ENCODE measurements at places on chromosomes 13 and 19. TPM values are rescaled to one million over a fixed set of nuclear protein-coding genes. Genes with fewer than 3 reads are reported as not detected.

DNA sequence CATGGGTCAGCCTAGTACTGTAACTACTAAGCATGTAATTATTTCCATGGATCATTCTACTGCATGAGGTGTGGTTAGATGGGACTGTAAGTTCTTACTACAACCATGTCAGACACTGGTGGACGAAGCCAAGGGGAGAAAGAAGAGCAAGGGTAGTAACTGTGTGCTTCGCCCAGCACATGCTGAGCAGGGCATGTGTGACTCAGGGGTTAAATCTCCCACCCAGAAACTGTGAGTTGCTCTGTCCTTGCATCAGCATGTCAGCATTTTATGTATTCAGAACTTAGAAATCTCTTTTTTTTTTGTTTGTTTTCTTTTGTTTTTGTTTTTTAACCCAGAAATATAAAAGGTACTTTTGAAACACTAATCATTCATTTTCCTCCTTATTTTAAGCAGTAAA lies 436.6 kb upstream of the KLF12 start:
- DNase-seq: no peak

The TEX101 gene
- not detected for total RNA-seq

DNA sequence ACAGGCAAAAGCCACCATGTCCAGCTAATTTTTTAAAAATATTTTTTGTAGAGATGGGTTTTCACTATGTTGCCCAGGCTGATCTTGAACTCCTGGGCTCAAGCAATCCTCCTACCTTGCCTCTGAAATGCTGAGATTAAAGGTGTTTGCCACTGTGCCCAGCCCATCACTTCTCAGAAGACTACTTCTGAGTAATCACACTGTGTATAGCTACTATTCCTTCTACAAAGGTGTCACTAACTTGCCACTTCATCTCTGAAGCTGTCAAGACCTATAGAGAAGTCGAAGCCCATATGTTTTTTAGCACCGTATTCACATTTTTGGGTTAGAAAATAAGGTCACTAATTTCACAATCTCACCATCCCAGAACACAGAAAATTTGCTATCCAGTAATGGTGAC lies 36.0 kb upstream of the FNDC3A start:
- no peak for DNase-seq

The PNMA8A gene
- total RNA-seq: 12.8 TPM

DNA sequence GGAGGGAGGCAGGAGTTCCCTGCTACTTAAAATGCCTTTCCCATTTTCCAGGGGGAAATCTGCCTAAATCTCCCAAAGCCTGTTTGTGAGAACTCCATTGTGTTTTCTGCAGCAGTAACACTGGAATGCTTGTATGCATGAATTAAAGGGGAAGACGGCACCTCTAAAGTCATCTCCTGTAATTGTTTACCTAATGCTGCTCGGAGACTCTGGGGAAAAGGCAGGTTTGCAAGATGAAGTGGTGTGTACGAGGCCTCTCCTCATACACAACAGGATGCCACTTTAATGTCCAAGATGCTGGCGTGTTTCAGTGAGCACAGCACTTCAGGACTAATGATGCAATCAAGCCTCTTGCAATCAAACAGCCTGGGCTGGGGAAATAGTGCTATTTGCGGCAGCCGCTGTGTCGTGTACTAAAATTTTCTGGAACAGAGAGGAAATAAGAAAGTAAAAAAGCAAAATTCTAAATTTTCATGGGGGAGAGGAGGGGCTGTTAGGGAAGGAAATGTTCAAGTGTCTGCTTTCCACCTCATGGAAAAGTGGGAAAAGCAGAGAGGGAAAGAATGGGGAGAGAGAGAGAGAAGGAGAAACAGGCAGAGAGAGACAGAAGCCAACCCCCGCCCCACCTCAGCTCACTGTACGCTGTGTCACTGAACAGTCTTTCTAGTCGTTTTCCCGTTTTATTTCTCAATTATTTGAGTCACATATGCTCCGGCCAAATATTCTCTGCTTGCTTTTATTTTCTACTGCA lies 32.9 kb downstream of the TSHZ3 start:
- peak; percentile 48 for DNase-seq

- DNase-seq: no peak
Measured at GRCh38 chr13:44932171-44932849, 57.0 kb downstream of the NUFIP1 start.

- DNase-seq: no peak
Measured at GRCh38 chr19:17829855-17830566, 8.7 kb upstream of the INSL3 start.

- DNase-seq: no peak
Measured at GRCh38 chr19:38647966-38648768, 718 bp downstream of the ACTN4 start.

The NXNL1 gene
- not detected for total RNA-seq

The AP1M2 gene
- total RNA-seq: 2.5 TPM

DNA sequence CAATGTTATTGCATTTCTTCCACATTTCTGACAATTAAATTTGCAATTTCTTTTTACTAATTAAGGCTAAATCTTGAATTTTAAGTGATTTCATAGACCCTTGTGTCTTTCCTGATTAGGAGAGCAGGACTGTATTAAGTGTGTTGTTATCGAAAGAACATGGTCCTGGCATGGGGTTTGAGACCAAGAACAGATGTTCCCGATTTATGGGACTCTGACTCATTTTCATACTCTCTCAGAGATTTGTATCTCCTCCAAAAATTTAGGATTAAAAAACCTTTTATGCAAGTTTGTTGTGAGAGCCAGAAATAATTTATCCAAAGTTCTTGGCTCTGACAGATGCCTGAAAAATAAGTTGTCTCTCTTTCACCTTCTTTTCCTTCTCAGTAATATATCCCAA lies 589.3 kb upstream of the ARGLU1 start:
- peak; percentile 48 for DNase-seq

GRCh38 chr13:72384879-72385278 lies 342.6 kb downstream of the MZT1 start:
- no peak for DNase-seq

Measured in A673 (cell line).